ENCODE measurements at places on chromosomes 16 and 17.

- no peak for DNase-seq
Observed at GRCh38 chr17:17167986-17168385, 38.1 kb downstream of the PLD6 start.

- DNase-seq = no peak
Observed at GRCh38 chr16:66070140-66070917, 296.2 kb upstream of the CDH5 start.

- DNase-seq = no peak
Observed at GRCh38 chr17:39229274-39229913, 3.6 kb upstream of the STAC2 start.

- no peak for DNase-seq
Observed at GRCh38 chr16:81574168-81574567, 129.6 kb downstream of the CMIP start.

DNA sequence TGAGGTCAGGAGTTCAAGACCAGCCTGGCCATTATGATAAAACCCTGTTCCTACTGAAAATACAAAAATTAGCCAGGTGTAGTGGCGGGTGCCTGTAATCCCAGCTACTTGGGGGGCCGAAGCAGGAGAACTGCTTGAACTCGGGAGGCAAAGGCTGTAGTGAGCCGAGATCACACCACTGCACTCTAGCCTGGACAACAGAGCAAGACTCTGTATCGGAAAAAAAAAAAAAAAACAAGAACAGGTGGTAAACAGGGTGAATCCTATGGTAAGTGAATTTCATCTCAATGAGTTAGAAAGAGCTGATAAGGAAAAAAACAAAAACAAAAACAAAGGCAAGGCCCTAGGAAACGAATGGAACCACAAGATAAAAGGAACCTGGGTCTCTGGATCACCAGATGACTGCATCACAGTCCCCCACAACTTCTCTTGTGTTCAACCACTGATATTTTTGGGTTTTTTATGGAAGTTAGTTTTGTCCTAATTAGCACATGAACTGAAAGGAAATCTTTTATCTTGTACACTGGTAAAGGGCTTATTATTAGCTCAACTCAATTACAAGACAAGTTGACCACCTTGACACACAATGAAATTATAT lies 21.0 kb downstream of the GLG1 start:
- no peak for DNase-seq

- no peak for DNase-seq
Observed at GRCh38 chr17:1511290-1511689, 5.1 kb downstream of the INPP5K start.

DNA sequence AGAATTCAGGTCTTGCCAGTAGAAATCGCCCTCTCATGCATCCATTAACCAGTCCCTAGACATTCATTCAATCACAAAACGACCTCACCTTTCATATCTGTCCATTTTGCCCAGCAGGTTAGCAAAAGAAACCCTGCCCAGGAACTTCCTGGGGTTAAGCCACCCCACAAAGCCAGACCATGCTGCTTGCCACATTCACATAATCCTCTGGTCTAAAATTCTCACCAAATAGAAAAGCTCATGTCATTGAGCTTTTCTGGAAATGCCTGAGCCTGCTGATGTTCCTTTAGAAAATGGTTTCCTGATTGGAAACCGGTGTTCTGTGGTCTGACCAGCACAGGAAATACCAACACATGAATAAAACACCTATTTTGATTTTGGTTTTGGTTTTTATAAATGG lies 21.6 kb upstream of the DYNLRB2 start:
- DNase-seq = no peak

Data from renal cortex interstitium (tissue), 15 donors.